Thoracic aorta (tissue), 2 donors: ENCODE measurements at places on chromosomes 16 and 17. TPM values are rescaled to one million over a fixed set of nuclear protein-coding genes. Genes with fewer than 3 reads are reported as not detected.
A peak's percentile ranks its signal among the peaks of the same experiment; 100 is the strongest.

KRT31 gene
- total RNA-seq, result not detected

PITPNM3 gene
- 1.8 TPM for total RNA-seq

PNMT gene
- total RNA-seq, result 3.1 TPM

GFAP gene
- total RNA-seq, result 14.6 TPM

CXCL16 gene
- 27.6 TPM for total RNA-seq

BCKDK gene
- 35.1 TPM for total RNA-seq

DNA sequence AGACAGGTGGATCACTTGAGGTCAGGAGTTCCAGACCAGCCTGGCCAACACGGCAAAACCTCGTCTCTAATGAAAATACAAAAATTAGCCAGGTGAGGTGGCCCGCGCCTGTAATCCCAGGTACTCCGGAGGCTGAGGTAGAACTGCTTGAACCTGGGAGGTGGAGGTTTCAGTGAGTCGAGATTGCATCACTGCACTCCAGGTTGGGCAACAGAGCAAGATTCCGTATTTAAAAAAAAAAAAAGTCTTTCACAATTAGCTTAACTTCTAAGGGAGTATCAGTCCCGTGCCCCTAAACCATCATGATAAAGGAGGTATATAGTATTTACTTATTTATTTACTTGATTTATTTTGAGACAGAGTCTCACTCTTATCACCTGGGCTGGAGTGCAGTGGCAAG lies 3.4 kb upstream of the MEFV start:
- no peaks in the 10 kb centered on the region for H3K36me3 ChIP-seq
- peaks cover 12% of the 10 kb centered on the region for H3K4me1 ChIP-seq
- no peak overlapping the region for H3K4me3 ChIP-seq
- no peaks in the 10 kb centered on the region for H3K27me3 ChIP-seq

- DNase-seq, result no peak
- H3K36me3 ChIP-seq, result peaks cover 5% of the 10 kb centered on the region
- peak overlapping the region; percentile 88 for H3K4me3 ChIP-seq
- H3K4me1 ChIP-seq, result peaks cover 39% of the 10 kb centered on the region
- no peak overlapping the region for H3K27ac ChIP-seq
Observed at GRCh38 chr17:2030779-2031163, 818 bp downstream of the DPH1 start.

GRCh38 chr17:79361873-79362771 lies 248.7 kb downstream of the RBFOX3 start:
- no peak overlapping the region for H3K27ac ChIP-seq
- no peaks in the 10 kb centered on the region for H3K4me1 ChIP-seq
- H3K36me3 ChIP-seq, result no peaks in the 10 kb centered on the region
- no peaks in the 10 kb centered on the region for H3K27me3 ChIP-seq
- DNase-seq, result no peak

DNA sequence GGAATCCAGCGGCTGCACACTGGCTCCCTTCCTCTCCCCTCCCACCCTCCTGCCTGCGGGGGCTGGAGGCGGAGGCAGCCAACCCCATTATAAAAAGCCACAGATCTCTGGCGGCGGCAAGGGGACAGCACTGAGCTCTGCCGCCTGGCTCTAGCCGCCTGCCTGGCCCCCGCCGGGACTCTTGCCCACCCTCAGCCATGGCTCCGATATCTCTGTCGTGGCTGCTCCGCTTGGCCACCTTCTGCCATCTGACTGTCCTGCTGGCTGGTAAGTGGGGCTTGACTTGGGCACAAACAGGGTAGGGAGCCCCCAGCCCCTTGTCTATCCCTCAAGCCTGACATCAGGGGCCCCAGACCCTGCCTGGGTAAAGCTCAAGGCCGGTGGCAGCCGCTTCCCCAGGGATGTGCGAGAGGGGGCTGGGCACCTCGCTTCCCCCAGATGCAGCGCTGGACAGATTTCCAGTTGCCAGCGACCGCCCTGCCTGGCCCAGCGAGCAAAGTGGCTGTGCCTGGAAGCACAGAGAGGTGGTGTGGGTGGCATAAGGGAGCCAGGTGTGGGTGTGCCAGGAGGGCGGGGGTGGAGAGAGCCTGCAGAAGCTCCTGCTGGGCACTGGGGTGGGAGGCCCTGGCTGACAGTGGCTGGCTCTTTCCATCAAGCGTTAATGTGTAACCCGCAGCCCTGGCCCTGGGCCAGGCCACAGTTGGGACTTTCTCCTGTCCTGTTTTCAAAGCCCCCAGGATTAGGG lies at the start of gene CX3CL1:
TSS of gene CX3CL1 (plus strand) at position 119 of the 745 bp plus-strand sequence. CDS start at position 198, 79 bp downstream.
- H3K4me3 ChIP-seq, result peak within 1 kb of the TSS; percentile 85
- H3K27ac ChIP-seq, result peak within 1 kb of the TSS; percentile 98
- H3K27me3 ChIP-seq, result no peaks in the 10 kb centered on the region

- no peaks in the 10 kb centered on the region for H3K27me3 ChIP-seq
- no peaks in the 10 kb centered on the region for H3K4me1 ChIP-seq
- DNase-seq, result no peak
- H3K27ac ChIP-seq, result no peak overlapping the region
- H3K4me3 ChIP-seq, result no peak overlapping the region
- H3K36me3 ChIP-seq, result peaks cover 6% of the 10 kb centered on the region
Observed at GRCh38 chr16:48330189-48330840, 54.9 kb downstream of the SIAH1 start.

DNA sequence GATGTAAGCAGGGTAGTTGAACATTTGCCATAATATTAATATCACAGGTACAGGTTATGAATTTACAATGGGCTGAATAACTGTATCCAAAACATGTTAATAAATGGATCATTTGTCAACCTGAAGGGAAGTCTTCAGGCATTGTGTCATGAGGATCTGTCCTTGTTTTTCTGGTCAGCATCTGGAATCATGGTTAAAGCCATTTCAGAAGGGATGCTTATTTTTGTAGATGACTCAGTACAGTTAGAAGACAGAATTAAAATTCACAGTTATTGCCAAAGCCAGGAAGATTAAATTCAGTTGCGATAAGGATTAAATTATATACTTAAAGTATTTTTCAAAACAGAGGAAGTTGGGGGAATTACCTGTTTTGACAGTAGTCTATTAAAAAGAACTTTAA lies 8.0 kb downstream of the PSMD11 start:
- no peak for DNase-seq
- H3K4me1 ChIP-seq, result peaks cover 1% of the 10 kb centered on the region
- H3K36me3 ChIP-seq, result peaks cover 44% of the 10 kb centered on the region

DNA sequence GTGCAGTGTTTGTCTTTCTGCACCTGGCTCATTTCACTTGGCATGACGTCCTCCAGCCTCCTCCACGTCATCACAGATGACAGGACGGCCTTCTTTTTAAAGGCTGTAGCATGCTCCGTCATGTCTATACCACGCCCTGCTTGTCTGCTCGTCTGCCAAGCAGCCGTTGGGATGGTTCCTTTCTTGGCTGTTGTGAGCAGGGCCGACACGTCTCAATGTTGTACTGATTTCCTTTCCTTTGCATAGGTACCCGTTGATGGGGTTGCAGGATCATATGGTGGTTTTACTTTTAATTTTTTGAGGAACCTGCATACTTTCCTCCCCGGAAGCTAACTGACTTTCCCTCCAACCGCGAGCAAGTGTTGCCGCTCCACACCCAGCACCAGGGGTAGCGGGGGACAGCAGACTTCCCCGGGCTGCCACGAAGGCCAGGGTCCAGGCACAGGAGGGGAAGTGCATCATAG lies 212.2 kb upstream of the ZNF469 start:
- no peaks in the 10 kb centered on the region for H3K4me1 ChIP-seq
- H3K4me3 ChIP-seq, result no peak overlapping the region

- H3K36me3 ChIP-seq, result no peaks in the 10 kb centered on the region
- H3K27me3 ChIP-seq, result no peaks in the 10 kb centered on the region
- H3K4me3 ChIP-seq, result no peak overlapping the region
- no peaks in the 10 kb centered on the region for H3K4me1 ChIP-seq
- no peak for DNase-seq
- no peak overlapping the region for H3K27ac ChIP-seq
Observed at GRCh38 chr17:38984666-38985065, 17.5 kb upstream of the FBXO47 start.

- no peak overlapping the region for H3K4me3 ChIP-seq
- H3K36me3 ChIP-seq, result no peaks in the 10 kb centered on the region
- H3K27ac ChIP-seq, result no peak overlapping the region
- H3K4me1 ChIP-seq, result no peaks in the 10 kb centered on the region
- H3K27me3 ChIP-seq, result no peaks in the 10 kb centered on the region
- DNase-seq, result no peak
Observed at GRCh38 chr17:14352136-14352535, 51.3 kb downstream of the HS3ST3B1 start.

DNA sequence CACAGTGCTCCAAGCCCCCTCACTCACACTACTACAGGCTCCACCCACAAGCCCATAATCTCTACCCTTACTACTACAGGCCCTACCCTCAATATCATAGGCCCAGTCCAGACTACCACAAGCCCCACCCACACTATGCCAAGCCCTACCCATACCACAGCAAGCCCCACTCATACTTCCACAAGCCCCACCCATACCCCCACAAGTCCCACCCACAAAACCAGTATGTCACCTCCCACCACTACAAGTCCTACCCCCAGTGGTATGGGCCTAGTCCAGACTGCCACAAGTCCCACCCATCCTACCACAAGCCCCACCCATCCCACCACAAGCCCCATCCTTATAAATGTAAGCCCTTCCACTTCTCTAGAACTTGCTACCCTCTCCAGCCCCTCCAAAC lies 13.8 kb downstream of the RIPOR1 start:
- no peak overlapping the region for H3K27ac ChIP-seq
- H3K4me3 ChIP-seq, result no peak overlapping the region
- no peaks in the 10 kb centered on the region for H3K27me3 ChIP-seq

DNA sequence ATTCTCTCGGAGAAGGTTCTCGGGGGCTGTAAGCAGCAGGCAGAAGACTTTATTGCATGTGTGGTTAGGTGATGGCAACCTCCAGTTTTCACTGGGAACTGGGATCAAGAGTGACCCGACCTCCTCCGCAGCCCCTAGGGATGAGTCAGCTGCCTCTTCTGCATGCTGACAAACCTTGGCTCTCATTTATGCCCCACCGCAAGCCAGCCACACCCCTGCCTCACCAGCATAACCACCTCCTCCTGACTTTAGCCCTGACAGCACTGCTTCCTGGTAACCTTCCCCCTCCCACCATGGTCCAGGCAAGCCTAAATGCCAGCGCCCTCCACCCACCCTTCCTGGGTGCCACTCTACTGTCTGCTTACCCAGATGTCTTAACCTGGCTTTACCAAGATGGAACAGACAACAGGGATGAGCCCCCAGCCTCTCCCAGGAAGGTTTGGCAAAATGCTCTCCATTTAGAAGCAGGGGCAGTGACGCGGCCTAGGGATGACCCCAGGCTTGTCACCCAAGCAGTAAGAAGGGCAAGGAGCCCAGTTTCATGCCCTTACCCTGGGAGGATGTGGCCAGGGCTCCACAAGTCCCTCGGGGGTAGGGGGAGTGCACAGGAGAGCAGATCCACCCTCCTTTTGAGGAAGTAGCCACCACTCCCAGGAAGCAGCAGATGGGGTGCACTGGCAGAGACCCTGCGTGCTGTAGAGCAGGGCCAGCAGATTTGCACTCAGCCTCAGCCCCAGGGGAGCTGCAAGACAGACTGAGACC lies 73.5 kb downstream of the GOSR1 start:
- H3K36me3 ChIP-seq, result no peaks in the 10 kb centered on the region
- H3K4me3 ChIP-seq, result no peak overlapping the region
- H3K4me1 ChIP-seq, result no peaks in the 10 kb centered on the region
- no peaks in the 10 kb centered on the region for H3K27me3 ChIP-seq
- no peak overlapping the region for H3K27ac ChIP-seq
- DNase-seq, result no peak

GRCh38 chr16:56295739-56296527 lies 104.6 kb downstream of the GNAO1 start:
- no peaks in the 10 kb centered on the region for H3K4me1 ChIP-seq
- H3K27ac ChIP-seq, result peak overlapping the region; percentile 31
- no peak overlapping the region for H3K4me3 ChIP-seq

- no peaks in the 10 kb centered on the region for H3K36me3 ChIP-seq
- no peak for DNase-seq
- H3K4me3 ChIP-seq, result no peak overlapping the region
- no peaks in the 10 kb centered on the region for H3K27me3 ChIP-seq
- no peaks in the 10 kb centered on the region for H3K4me1 ChIP-seq
Observed at GRCh38 chr16:82972331-82972919, 345.7 kb downstream of the CDH13 start.

DNA sequence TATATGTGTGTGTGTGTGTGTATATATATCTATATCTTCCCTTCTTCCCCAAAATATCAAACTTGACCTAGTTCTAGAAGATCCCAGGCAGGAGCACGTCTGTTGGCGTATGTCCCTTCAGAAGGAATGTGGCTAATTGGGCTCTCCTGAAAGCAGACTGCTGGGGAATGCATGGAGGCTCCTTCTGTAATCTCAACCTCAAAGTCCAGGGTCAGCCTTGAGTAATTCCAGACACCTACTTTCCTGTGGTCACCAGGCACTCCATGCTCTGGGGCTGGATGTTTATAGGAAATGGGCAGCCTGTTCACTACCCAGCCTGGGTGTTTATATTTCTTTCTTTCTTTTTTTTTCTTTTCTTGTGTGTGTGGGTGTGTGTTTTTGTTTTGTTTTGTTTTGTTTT lies 13.4 kb downstream of the BCO1 start:
- H3K4me3 ChIP-seq, result no peak overlapping the region
- no peaks in the 10 kb centered on the region for H3K4me1 ChIP-seq
- no peaks in the 10 kb centered on the region for H3K27me3 ChIP-seq

DNA sequence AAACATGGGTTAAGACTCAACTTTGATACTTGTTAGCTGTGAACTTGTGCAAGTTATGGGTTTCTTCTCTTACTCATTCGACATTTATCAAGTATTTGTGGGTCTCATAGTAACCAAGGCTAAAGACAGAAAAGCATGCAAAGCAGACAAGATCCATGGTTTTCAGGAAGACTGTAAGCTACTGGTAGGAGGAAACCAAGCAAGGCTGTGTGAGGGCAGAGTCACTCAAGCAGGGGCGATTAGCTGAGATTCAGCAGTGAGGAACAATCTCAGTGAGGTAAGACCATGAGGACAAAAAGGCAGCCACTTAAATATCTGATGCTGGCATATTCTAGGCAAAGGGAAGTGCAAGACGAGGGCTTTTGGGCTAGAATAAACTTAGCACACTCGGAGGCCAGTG lies 29.5 kb downstream of the MBTD1 start:
- H3K27ac ChIP-seq, result no peak overlapping the region
- no peak for DNase-seq
- H3K36me3 ChIP-seq, result no peaks in the 10 kb centered on the region
- no peaks in the 10 kb centered on the region for H3K4me1 ChIP-seq

DNA sequence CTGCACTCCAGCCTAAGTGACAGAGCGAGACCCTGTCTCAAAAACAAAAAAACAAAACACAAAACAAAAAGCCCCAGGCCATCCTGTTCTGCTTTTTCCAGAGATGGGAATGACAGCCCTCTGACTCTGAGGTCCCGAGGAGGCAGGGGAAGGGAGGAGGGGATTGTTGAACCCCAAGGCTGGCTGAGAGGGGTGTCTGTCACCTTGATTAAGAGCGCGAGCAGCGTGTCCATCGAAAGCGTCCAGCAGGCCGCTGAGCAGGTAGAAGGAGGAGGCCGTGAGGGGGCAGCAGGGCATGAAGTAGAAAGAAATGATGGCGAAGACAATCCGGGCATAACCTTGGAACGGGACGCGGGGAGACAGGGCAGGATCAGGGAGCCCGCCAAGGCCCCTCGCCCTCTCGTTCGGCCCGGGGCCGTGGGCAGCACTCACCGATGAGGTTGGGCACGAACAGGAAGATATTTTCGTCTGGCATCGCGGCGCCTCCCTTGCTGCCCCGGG lies 593 bp downstream of the CDIPT start:
- peak overlapping the region; percentile 99 for H3K4me3 ChIP-seq
- no peaks in the 10 kb centered on the region for H3K27me3 ChIP-seq
- DNase-seq, result no peak
- peak overlapping the region; percentile 98 for H3K27ac ChIP-seq
- peaks cover 12% of the 10 kb centered on the region for H3K4me1 ChIP-seq
